ENCODE measurements at places on chromosomes 6 and 20. TPM values are rescaled to one million over a fixed set of nuclear protein-coding genes. Genes with fewer than 3 reads are reported as not detected.

Gene SS18L1
- 18.9 TPM for total RNA-seq

Gene MMP24
- total RNA-seq = 0.49 TPM

Gene C20orf141
- not detected for total RNA-seq

Gene ISM1
- 24.1 TPM for total RNA-seq

Gene PHACTR1
- 7.9 TPM for total RNA-seq

Gene FAM217A
- total RNA-seq = not detected
